ENCODE measurements at places on chromosomes 2 and 18.

DNA sequence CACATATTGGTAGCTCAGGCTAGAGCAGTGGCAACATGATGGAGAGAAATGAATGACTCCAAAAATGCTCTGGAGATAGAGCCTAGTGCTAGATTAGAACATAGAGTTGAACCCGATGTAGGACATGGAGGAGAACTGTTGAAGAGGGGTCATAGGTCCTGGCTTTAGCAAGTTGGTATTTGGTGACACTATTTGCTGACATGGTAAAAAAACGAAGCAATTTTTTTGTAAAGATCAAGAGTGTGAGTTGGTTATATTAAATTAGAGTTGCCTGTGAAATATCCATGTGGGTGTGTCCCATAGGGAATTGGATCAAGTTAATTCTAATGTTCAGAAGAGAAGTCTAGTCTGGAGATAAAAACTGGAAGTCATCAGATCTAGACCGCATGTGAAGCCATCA, 143.0 kb upstream of the RASGRP3 start:
- DNase-seq, result no peak

DNA sequence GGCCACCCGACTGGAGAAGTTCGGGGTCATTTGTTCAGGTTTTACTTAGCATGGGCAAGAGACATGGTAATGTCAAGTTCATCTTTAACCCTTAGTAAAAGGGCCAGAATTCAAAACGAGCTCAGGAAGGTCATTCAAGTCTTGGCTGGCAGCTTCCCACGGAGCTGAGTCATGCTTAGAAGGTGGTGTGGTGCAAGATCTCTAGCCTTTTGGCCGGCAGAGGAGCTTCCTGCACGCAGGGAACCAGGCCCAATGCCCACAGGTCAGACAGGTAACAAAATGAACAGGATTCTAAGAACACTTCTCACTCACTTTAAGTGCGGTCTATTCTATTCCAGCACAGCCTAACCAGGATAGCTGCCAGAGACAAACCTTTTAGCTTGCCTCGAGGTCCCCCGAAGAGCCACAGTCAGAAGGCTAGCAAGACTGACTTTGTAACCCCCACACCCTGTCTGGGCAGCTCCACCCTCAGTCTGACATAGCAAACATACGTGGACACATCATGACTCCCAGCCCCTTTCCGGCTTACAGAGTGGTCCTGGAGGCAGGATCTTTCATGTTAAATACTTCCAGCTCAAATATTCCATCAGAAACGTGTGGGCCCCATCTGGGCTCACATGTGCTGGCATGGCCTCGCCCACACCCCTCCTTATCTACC, 292.7 kb downstream of the BCL11A start:
- peak; percentile 3 for DNase-seq

DNA sequence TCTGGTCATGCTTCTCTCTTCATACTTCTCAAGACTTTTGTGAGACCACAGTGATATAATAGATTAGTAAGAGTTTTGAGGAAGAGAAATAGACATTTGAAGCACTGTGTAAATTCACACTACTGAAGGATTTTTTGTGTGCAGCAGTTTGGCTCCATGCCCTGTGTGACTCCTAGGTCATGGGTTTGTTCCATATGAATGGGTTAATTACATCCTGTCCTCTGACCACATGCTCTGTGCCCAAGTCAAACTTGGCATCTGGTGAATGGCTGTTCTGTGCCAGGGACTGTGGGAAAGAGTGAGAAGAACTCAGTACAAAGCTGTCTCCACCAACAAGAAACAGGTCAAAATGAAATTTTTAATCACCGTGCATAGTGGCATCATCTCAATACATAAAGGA, 304.0 kb downstream of the LNPK start:
- no peak for DNase-seq

DNA sequence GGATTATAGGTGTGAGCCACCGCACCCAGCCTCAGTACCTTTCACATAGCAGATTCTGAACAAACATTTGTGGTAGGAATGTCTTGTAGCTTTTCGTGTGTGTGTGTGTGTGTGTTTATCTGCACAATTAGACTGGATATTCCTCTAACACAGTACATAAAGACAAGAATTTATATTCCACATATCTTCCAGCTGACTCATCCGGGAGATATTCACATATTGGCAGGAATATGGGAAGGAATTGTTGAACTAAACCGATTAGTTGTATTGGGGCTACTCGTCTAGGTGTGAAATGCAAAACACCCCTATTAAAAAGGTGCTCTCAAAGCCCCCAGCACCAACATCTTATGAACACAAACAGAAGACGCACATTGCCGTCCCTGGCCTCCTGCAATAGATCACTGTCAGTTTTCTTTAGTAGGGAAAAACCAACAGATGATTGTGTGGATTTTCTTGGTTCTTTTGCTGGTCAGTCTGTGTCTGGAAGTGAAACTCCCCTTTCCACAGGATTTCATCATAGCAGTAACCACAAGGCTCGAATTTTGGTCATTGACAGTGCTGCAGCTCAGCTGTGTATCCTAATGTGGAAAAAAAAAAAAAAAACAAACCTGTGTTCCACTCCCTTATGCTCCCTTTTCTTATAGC, 208.5 kb upstream of the ACVR2A start:
- DNase-seq, result no peak

DNA sequence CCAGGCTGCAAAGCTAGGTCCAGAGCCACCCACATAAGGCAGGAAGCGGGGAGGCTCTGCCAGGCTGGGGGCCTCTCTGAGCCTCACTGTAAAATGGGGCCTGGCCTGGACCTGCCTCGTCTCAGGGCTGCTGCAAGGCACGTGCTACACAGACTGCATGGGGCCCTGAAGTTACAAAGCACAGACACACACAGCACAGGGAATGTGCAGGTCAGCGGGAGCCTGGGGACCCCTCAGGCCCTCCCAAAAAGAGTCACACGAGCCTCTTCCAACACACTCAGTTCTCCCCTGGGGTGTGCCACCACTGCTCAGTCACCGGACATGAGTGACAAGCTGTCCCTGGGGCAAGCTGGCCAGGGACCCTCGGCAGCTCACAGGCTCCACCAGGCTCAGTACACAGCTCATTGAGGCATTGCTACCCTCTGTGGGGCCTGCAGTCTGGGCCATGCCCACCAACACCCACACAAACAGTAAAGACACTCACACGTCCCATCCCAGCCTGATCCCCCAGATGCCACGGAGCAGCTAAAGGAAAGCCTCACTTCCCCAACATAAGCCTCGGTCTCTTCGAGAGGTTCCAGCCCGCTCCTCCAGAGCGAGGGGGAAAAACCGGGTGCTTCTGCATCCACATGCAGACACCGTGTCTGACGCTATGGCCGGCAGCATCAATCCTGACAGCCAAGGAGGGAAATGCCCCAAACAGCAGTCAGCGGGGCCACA, 33.7 kb downstream of the BOK start:
- DNase-seq, result no peak

Measured in RKO (cell line).